Ovary (tissue), 10 donors: ENCODE measurements at places on chromosomes 13 and 19. TPM values are rescaled to one million over a fixed set of nuclear protein-coding genes. Genes with fewer than 3 reads are reported as not detected.

GRCh38 chr19:5679289-5680083 is 830 bp downstream of the MICOS13 start:
- DNase-seq, result no peak

GRCh38 chr13:19607523-19608078 is 25.9 kb upstream of the MPHOSPH8 start:
- no peak for DNase-seq

LRRC8E gene
- 0.97 TPM for polyA plus RNA-seq

DNA sequence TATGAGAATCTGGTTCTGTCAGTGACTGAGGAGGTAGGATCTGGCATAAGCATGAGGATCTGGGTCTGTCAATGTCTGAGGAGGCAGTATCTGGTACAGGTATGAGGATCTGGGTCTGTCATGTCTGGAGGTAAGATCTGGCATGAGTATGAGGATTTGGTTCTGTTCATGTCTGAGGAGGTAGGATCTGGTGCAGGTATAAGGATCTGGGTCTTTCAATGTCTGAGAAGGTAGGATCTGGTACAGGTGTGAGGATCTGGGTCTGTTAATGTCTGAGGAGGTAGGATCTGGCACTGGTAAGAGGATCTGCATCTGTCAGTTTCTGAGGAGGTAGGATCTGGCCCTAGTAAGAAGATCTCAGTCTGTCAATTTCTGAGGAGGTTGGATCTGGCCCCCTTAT is 12.4 kb upstream of the PDCD2L start:
- DNase-seq, result no peak

CYP2F1 gene
- polyA plus RNA-seq, result not detected

DNA sequence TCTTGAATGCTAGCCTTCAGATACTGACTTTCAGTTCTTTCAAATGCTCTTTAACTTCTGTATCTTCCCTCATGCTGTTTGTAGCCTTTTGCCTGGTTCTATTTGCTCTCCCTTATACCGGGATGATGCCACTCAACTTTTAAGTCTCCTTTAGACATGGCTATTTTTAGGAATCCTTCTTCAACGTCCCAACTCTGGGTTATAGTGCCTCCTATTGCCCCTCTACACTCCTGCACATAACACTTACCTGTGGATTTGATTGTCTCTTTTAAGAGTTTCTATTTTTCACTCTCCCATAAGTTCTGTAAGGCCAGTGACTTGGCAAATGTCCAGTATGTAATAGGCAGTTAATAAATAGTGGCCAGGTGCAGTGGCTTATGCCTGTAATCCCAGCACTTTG is 343.0 kb downstream of the KLF5 start:
- DNase-seq, result no peak

- no peak for DNase-seq
These were observed 302.9 kb downstream of the LMO7 start for GRCh38 chr13:75938811-75939560.

CEACAM21 gene
- 11.4 TPM for polyA plus RNA-seq

PSPC1 gene
- 34.7 TPM for polyA plus RNA-seq

DNA sequence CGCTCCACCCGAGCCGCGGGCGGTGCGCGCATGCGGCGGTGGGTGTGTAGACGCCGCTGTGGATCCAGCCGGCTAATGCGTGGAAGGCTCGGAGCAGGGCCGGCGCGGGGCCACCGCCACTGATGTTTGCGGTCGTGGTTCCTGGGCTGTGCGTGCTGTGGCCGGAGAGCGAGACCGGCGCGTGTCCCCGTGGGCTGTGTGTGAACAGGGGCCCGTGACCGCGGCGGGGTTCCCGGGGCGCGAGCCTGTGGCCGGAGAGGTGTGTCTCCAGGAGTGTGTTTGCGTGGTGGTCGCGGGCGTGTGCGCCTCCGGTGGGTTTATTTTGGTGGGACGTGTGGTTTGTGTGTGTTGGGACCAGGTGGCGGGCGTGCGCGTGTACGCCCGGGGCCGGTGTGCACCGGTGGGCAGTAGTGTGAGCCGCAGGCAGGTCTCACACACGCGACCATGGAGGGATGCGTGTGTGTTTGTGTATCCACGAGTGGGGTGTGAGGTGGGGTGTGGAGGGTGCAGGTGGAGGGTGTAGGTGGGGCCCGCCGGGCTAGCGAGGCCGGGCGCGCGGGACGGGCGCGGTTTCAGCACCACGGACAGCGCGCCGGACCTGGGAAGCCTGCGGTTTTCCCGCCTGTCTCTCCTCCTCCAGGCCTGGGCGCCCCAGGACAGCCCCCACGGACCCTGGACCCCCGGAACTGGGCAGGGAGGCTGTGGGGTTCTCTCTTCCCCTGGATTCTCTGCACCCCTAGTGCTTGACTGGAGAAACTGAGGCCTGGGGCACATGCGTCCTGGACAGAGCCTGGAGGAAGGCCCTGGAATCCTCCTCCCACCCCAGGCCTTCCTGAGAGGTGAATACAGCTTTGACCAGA is 1.6 kb downstream of the HCN2 start:
- peak; percentile 63 for DNase-seq

DNA sequence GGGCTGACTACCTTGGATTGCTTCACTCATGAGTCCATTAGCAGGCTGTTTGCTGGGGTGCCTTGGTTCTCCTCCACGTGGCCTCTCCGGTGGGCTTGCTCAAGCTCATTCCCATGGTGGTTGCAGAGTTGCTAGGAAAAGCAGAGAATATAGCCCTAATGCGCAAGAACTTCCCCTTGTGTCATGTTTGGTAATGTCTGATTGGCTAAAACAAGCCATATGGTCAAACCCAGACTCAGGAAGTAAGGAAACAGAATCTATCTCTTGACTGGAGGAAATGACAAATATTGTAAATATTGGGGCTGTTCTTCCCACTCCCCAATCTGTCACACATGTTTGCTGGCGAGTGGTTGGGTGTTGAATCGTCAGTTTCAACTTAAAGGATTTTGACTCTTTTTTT is 12.1 kb downstream of the NFILZ start:
- DNase-seq, result no peak

GRCh38 chr13:113842336-113843062 is 21.4 kb downstream of the GAS6 start:
- peak; percentile 23 for DNase-seq

DNA sequence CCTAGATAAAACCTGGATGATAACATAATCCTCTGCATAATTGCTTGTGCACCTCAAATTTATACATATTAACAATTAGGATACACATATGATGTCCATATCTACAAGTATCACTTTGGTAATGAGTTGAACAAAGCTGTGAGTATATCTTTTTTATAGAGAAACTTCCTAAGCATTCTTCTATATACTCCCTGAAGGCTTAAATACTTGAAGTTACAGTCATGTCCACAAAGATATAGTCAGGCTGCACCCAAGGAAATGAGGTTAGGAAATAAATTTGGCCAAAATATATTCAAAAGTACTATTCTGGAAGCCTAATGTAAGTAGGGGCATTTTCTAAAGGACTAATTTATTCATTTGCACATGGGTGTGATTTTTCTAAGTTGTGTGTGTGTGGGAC is 761.5 kb downstream of the PCDH9 start:
- no peak for DNase-seq

GRCh38 chr19:41816761-41817160 is 20.4 kb downstream of the CEACAM3 start:
- DNase-seq, result no peak

SPIB gene
- 0.25 TPM for polyA plus RNA-seq

- DNase-seq, result no peak
These were observed 31.2 kb upstream of the EPHX3 start for GRCh38 chr19:15263361-15263985.

DNA sequence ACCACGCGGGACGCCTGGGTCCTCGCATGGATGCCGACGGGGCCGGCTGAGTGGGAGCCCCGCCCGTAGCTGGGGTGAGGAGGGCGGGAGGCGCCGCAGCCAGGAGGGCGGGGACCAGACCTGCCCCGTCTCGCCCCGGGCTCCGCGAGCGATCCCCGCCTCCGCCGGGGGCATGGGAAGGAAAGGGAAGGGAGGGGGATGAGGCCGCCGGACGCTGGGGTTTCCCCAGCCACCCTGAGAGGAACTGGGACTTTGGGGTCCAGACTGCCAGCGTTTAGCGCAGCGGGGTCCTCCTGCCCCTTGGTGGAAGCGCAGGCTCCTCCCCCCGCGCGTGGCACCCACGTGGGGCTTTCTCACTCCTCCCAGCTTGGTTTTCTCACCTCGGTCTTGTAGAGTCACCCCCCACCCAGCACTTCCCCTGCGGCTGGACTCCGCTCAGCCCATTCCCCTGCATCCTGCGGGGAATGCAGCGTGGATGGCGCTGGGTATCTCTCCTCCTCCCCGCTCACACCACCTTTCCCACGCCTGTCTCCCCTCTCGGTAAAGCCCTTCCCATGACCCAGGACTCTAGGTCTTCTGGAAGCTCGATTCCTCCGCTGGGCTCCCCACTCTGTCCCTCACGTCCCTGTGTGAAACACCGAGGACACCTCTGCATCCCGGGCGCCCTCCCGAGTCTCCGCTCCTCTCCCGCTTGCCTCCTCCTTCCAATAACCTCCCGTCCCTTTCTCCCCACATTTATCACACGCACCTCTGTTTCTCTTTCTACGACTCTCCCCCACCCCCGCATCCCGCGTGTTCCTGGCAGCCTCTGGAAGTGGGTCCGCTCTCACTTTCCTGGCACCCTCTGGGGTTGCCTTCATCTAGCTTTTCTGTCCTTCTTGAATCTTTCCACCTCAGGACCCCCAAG is 2.1 kb downstream of the TGFB1 start:
- DNase-seq, result peak; percentile 74

- DNase-seq, result no peak
These were observed 109.8 kb upstream of the UFM1 start for GRCh38 chr13:38239874-38240273.

GRCh38 chr19:5137571-5138124 is 168.7 kb downstream of the KDM4B start:
- no peak for DNase-seq

- no peak for DNase-seq
These were observed 117.6 kb upstream of the MRI1 start for GRCh38 chr19:13646758-13647157.

- DNase-seq, result no peak
These were observed 46.1 kb downstream of the OXGR1 start for GRCh38 chr13:96948127-96948526.

RLN3 gene
- polyA plus RNA-seq, result not detected

RTBDN gene
- not detected for polyA plus RNA-seq
